Activated T-cell treated with anti-CD3 and anti-CD28 coated beads for 1 hour (primary cell): ENCODE measurements at places on chromosomes 11 and 22.

- DNase-seq = no peak
Observed at GRCh38 chr22:20761536-20761935, 12.4 kb upstream of the SERPIND1 start.

DNA sequence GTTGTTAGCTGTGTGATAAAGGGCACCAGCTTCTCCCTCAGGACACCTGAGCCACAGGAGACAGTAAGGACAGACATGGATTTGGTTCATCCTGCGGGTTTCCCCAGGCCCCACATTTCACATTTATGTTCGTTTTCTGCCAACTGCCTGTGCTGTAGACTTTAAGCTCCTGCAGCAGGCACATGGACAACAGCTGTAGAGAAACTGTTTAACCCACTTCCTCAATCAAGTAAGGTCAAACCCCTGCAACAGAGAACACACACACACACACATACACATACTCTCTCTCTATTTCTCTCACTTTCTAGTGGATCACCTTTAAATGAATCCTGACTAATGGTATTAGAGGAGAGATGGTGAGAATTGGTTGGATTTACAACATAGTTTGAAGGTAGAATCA lies 90.7 kb downstream of the C11orf87 start:
- no peak for DNase-seq

- DNase-seq = no peak
Observed at GRCh38 chr11:67520856-67521824, 2.1 kb downstream of the CABP2 start.

DNA sequence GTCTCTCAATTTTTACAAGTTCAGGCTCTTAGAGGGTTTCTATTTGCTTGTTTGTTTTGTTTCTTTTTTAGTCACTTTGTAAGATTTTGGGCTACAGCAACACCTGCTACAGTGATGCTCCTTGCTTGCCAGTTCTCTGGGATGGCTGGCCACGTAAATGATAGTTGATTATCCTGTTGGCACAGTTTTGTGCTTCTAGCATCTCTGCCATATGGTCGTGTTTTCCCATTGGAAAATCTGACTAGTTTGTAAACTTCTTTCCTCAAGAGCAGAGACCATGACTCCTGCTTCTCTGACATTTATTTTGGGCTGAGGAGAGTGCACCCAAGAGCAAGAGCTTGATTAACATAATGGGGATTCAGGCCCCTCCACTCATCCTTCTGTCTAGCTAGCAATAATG lies 1621.6 kb upstream of the RAG2 start:
- no peak for DNase-seq

DNA sequence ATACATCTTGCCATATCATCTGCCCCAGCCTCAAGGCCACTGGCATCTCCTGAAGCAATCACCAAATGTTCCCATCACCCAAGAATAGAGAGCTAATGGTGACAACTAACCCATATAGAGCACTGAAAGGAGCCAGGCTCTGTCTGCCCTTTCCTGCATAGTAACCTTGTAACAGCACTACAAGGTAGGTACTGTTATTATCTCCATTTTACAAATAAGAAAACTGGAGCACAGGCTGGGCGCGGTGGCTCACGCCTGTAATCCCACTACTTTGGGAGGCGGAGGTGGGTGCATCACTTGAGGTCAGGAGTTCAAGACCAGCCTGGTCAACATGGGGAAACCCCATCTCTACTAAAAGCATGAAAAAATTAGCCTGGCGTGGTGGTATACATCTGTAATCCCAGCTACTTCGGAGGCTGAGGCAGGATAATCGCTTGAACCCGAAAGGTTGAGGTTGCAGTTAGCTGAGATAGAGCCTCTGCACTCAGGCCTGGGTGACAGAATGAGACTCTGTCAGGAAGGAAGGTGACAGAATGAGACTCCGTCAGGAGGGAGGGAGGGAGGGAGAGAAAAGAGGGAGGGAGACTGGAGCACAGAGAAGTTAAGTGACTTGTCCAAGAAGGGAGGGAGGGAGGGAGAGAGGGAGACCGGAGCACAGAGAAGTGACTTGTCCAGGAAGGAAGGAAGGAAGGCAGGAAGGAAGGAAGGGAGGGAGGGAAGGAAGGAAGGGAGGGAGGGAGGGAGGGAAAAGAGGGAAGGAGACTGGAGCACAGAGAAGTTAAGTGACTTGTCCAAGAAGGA lies 2.2 kb downstream of the SLC35F2 start:
- no peak for DNase-seq

DNA sequence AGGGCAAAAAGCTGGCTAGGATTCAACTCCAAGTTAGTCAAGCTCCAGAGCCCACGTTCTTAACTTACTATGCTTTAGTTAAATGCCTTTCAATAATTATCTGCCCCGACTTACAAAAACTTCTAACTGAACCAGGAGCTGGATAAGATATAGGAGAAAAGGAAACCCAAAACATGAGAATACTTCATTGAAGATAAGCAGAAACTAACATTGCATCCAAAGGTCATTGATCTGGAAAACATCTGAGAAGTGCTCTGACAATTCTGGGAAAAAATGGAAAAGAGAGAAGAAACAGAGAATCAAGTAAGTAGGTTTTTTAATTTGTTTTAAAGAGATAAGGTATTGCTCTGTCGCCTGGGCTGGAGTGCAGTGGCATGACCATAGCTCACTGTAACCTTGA lies 27.2 kb downstream of the ACAT1 start:
- DNase-seq = no peak

GRCh38 chr22:39292031-39292462 lies 27.4 kb downstream of the RPL3 start:
- DNase-seq = no peak

DNA sequence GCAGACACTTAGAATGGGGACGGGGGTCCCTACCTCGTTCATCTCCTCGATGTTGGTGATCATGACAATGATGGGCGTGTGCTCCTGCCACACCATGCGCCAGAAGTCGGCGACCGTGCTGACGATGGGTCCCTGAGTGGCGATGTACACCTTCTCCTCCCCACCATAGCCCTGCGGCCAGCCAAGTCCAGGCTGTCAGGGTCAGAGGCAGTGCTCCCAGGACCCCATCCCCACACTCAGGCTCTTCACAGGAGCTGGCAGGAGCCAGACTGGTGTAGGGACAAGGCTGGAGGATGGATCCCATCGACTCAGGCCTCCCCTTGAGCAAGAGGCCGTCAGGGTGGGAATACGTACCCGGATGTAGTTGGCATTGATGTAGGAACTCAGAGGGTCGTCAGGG lies 7.2 kb upstream of the IGSF22 start:
- DNase-seq = no peak

DNA sequence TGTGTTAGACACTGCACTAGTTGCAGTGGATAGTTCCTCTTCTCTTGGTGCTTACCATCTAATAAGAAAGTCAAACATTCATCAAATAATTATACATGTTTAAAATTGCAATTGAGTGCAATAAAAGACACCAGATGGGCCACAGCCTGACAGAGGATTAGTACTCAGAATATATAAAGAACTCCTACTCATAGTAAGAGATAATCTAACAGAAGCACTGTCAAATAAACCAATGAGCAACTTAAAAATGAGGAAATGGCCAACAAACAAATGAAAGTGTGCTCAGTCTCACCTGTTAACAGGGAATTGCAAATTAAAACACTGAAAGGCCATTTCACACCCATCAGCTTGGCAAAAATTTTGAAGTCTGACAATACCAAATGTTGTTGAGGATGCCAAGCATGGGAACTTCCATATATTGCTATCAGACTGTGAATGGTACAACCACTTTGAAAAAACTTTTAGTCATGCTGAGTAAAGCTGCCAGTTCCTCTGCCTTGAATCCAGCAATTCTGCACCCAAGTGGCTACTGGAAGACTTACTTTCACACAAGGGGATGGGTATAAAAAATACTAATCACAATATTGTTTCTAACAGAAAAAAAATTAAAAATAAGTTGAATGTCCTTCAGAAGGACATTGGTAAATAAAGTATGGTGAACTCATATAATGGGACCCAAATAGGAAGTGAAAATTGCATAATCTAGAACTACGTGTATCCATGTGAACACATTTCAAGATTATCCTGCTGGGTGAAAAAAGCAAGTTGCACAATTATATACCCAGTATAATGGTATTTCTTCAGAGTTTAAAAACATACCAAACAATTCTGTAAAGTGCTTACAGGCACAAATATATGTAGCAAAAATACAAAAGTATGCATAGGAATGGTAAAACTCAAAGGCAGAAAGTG lies 41.4 kb upstream of the CREB3L1 start:
- no peak for DNase-seq

DNA sequence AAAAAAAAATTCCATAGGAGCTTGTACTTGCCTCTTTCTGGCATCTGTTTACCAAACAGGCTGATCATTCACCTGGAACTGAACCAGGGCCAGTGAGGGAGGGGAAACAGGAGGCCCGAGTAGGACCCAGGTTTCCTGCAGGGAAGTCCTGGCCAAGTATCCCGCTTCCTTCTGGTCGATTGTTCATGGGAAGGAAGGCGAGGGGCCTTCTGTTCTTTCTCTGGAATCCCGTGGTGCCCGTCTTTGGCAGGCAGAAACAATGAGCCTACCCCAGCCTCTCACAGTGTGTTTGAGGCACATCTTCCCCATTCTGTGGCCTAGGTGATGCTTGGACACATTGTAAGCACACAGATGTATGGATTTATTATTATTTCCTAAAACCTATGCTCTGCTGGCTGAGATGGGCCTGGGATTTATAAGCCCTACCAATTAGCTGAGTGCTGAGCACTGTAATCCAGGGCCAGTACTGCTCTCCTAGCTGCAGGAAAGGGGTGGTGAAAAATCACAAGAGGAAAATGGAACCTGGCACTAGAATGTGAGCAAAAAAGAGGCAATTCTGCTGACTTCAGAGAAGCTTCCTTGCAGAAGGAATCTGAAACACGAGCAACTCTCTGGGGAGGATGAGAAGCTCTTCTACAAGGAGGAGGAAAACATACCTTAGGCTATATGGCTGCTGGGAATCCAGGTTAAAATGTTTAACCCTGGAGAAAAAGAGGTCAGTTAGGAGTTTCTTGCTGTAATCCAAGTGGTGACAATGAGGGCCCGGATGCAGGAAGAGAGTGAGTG lies 53.5 kb downstream of the PRR5L start:
- DNase-seq = no peak

- DNase-seq = no peak
Observed at GRCh38 chr22:42902875-42903510, 45.9 kb upstream of the ARFGAP3 start.

DNA sequence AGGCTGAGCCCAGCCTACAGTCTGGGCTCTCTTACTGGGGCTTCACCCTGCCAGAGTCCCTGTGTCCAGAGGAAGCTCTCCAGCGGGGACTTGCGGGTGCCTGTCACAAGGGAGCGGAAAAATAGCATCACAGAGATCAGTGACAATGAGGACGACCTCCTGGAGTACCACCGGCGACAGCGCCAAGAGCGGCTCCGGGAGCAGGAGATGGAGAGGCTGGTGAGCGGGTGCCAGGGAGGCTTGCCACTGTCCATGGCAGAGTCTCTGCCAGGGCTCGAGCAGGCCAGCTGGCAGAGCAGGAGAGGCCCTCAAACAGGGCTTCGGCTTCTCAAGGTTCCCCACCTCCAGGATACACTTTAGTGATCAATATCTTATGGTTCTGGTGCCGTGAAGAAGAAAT lies 21.0 kb downstream of the PHLDB1 start:
- no peak for DNase-seq

DNA sequence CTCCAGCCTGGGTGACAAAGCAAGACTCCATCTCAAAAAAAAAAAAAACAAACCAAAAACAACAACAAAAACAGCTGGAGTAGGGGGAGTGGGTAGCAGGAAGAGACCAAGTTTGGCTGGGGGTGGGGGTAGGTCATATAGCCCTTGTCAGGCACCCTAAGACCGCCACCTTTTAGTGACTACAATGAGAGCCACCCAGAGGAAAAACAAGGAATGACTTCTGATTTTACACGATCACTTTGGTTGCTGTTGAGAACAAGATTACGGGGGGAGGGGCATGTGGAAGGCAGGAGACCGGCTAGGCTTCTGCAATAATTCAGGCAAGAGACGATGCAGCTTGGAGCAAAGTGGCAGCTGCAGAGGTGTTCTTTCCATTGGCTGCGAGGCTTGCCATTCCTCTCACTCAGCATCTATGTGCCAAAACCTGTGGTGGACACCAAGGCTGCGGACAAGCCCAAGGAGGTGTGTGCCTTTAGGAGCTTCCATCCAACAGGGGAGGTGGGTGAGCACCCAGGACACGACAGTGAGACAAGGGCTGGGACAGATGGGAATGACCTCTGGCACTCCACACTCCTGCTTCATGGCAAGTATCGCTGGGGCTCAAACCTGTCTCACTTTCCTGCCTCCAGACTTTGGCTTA lies 1.7 kb downstream of the RPS19BP1 start:
- no peak for DNase-seq

DNA sequence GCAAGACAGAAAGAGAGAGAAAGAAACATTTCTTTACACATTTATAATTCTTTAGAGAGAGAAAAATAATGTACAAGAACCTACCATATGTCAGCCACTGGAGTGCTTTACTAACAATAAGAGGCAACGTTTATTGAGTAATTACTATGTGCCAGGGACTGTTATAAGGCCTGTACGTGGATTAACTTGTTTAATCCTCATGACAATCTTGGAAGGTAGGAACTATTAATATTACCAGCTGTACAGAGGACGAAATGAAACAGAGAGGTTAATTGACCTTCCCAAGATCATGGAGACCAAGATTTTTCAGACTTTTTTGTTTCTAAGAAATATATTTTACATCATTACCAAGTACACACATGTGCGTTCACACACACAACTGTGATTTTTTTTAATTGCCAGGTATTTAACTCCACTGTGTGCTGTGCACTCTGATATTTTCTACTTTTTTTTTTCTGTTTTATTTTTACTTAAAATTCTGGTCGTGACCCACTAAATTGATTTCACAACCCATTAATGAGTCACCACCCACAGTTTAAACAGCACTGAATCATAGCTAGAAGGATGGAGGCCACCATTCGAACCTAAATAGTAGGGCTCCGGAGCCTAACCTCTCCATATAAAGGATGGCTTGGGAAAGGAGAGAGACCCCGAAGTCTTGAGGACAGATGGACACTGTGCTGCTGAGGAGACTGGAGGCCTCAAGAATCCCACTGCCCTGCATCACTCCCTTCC lies 21.4 kb downstream of the CREB3L1 start:
- DNase-seq = no peak

- DNase-seq = no peak
Observed at GRCh38 chr11:62850911-62851806, 11.8 kb upstream of the WDR74 start.

GRCh38 chr11:130650456-130651030 lies 202.1 kb downstream of the ADAMTS15 start:
- DNase-seq = no peak

DNA sequence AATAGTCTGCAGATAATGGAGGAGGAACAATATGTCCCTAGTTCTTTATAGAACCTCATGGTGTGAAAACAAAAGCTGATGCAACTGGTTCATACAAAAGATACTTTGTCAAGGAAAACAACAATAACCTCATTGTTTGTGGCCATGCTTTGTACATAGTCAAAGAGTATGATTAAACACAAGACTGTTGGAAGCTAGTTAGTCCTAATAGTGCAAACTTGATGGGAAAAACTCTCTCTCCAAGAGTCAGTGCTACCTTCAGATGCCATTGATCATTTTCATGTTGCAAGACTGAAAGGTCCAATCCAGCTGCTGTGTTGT lies 20.1 kb upstream of the PLAAT2 start:
- DNase-seq = no peak
